NCI-H1417 (cell line): ENCODE measurements at places on chromosomes 6 and 20.

DNA sequence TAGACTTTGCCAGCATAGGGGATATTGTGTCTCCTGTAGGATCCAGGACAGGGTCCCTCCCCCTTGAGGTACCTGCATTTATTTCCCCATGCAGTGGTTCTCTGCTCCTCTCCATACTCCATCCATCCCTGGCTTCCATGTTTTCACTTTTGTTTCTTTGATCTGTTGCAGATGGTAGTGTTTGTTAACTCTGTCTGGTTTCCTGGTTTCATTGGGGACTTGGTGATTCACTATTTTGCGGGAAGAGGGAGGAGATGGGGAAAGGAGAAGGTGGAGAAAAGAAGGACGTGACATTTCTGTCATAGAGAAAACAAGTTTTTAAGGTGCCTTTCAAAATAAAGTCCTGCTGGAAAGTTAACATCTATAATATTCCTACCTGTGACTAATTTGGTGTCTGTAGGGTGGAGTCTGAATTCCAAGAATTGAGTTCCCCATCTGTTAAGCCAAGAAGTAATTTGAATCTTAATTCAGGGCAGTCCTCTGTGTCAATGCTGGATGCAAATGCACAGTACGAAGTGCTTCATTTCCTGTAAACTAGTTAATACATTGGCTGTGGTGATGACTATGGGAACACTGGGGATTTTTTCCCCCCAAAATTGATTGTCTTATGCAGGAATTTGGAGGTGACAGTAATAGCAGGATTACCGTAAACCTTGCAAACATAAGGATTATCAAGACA lies 6.9 kb upstream of the RNF144B start:
- no peak for DNase-seq

DNA sequence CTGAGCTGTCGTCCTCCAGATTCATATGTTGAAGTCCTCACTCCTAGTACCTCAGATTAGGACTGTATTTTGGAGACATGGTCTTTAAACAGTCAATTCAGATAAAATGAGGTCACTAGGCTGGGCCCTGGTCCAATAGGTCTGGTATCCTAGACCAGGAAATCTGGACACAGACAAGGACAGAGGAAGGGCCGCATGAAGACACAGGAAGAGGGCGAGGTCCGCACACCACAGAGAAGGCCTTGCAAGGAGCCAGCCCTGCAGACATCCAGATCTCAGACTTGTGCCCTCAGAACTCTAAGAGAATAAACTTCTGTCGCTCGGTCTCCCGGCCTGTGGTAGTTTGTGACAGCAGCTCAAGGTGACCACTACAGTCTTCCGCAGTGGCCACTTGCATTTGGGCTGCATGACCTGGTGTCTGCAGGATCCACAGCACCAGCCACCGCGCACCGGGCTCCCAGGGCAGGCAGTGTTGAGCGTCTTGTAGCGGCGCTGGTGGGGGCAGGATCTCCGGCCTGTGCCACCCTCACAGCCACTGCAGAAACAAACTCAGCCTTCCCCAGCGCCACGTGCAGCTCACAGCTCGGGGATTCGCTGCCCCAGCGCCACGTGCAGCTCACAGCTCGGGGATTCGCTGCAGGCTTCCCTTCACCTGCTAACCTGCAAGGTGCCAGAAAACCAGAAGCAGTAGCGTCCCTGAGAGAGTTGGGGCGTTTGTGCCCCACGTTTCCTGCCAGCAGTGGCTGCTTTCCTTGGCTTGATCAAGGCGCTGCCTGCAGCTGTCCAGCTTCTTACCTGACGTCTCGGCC lies 6.0 kb upstream of the RBM38 start:
- no peak for DNase-seq

- no peak for DNase-seq
Observed at GRCh38 chr6:123770247-123770949, 33.3 kb upstream of the NKAIN2 start.

DNA sequence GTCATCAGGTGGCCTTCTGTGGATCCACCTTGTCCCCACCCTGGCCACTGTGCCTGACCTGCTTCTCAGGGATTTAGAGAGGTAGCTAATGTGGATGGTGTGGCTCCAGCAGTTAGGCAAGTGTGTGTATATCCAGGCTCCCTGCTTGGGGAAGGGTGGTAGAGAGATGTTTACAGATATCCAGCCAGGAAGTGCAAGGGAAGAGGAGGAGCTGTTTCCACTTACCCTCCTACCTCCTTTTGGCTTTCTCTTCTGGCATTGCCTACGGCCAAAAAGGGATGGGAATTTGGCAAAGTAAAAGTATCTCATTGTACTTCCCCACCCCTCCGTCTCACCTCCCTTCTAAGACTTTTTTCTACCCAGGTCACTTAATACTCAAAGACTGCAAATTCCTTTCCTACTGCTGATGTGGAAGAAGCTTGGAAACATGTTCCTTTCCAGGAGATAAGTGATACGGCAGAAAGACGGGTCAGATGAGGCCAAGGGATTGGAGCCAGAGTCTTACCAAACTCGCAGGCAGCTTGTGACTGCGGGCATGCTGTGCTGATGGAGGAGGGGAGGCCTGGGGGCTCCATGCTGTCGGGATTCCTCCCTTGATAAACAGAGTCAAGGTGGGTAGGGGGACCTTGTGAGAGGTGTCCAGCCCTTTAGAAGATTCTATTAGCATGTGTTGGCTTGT lies 253.4 kb downstream of the PRL start:
- no peak for DNase-seq

GRCh38 chr6:32679492-32679891 lies 13.0 kb upstream of the HLA-DQB1 start:
- DNase-seq = no peak

DNA sequence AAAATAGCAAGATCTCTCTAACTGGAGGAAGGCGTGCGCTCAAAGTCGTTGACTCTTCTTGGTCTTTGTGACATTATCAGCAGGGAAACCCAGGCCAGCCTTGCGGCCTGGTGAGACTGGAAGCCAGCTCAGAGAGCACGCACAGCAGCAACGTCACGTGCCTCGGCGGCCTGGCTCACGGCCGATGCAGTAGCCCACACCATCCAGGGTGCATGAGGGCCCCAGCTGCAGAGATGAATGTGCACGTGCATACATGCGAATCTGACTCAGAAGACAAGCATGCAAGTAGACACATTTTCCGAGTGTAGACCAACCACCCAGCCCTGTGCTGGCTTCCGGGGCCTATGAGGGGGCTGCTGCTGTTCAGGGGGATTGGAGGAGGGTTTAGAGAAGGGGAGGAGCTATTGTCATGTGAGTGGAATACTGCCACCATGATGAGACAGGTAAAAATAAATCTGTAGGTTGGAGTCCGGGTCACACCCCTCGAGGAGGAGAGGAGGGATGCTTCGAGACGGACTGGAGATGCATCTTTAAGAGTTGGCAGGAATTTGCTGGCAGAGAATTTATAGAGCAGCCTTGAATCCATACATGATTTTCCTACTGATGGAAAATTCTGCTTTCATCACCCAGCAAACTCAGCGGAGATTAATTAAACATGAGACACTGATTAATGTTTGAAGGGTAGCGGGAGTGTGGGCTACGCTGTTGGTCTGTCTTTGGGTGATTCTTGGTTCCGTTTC lies 388.2 kb downstream of the CDH4 start:
- no peak for DNase-seq

DNA sequence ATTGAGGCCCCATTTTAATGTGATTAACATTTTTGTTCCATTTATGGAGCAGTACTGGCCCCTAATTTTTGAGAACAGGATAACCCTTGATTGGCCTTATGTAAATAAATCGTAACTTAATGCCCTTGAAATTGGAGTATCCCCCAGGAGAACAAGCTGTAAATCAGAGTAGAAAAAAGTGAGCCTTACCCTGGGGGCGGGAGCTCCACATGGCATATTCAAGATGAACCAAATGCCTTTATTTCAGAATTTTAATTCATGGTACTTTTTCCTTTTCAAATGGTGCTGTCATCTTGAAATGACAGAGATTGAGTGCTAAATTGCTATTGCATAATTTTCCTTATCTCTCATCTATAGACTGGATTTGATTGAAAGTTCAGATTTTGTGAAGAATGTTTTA lies 809.5 kb upstream of the FLRT3 start:
- DNase-seq = peak; percentile 85

DNA sequence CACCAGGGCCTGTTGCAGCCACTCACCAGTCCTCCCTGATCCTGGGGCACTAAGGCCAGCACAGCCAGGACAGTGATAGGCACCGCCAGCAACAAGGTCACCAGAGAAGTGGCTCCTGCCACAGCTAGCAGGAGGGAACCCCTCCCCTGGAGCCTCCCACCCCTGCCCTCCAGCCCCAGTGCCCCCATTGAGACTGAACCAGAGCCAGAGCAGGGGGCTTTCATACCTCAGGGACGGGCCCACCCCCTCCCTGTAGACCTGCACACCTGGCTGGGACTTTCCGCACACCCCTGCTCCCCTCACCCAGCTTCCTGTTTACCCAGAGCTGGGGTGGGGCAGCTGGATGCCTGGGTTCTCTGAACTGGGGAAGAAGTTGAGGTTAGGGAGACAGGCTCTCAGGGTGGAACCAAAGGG lies at the start of gene LTB:
TSS of gene LTB (minus strand) at position 195 of the 414 bp plus-strand sequence. CDS start at position 188, 7 bp downstream.
- DNase-seq = no peak

DNA sequence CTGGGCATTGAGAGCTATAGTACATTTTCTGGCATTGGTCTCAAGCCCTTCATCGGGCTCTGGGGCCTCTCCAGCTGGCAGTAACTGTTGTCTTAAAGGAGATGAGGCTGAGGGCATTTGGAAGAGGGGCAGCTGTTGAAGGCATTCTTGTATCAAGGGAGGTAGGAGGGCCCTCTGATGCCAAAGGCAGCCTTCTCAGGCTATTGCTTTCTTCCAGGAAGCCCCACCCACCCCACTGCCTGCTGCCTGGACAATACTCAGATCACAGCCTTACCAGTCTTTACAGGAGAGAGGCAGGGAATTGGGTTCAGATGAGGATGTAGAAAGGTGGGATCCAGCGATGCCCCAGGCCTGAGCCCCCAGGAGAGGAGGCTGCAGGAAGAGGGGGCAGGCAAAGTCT lies 46.0 kb downstream of the CPXM1 start:
- no peak for DNase-seq

DNA sequence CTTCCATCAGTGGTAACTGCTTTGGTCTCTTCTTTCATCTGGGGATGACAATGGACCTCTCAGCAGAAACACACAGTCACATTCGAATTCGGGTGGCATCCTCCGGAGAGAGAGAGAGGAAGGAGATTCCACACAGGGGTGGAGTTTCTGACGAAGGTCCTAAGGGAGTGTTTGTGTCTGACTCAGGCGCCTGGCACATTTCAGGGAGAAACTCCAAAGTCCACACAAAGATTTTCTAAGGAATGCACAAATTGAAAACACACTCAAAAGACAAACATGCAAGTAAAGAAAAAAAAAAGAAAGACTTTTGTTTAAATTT lies 6.1 kb downstream of the EDN1 start:
- no peak for DNase-seq

- DNase-seq = peak; percentile 86
Observed at GRCh38 chr6:35168461-35168861, 27.3 kb upstream of the TCP11 start.

GRCh38 chr6:44634321-44634720 lies 246.8 kb downstream of the CDC5L start:
- DNase-seq = no peak

DNA sequence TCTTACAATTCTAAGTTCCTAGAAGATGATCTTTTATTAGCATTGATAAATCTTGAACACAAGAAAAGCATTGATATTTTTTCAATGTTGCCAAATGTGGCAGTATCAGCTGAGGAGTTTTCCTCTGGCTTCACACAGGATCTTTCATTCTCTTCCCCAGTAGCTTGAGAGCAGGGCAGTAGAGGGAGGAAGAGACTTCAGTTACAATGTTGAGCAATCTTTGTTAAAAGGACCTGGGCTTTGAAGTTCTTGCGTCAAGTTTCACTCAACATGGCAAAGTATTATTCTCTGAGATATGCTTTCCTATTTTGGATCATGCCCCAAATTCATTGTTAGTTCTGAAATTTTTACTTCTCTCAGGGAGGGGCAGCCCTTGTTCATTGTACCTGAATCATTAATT lies 238.0 kb downstream of the COL12A1 start:
- no peak for DNase-seq

DNA sequence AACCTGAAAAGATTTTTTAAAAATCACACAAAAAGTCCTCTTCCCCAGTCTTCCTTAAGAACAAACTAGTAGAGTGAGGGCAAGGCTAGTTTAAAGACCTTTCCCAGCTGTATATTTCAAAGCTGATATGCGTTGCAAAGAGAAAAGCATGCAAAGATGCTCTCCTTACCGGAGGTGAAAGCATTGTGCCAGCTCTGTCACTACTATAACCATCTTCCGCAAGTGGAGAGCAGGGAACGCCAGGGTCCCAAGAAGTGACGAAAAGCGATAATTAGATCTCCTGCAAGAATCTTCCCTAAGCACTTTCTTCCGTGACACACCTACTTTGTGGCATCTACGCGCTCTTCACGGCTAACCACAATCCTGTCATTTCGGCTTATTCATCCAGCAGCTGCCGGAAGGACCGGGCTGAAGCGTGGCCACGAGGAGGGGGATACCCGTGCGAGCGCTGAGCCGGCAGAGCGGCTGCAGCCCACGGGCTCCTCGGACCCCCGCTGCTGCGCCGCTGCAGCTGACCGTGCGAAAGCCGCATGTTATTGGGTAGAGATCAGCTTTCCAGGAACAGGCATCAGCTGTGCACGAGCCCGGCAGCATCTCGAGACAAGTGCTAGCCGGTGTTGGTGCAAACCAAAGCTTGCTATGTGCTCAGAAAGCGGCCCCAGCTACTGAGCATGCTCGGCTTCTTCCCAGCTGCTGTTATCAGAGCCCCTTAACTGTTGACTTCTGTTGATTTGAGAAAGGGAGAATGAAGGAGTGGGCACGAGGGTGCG lies 57.2 kb upstream of the ARHGAP18 start:
- peak; percentile 75 for DNase-seq

- DNase-seq = no peak
Observed at GRCh38 chr6:41455410-41455809, 90.8 kb upstream of the FOXP4 start.

DNA sequence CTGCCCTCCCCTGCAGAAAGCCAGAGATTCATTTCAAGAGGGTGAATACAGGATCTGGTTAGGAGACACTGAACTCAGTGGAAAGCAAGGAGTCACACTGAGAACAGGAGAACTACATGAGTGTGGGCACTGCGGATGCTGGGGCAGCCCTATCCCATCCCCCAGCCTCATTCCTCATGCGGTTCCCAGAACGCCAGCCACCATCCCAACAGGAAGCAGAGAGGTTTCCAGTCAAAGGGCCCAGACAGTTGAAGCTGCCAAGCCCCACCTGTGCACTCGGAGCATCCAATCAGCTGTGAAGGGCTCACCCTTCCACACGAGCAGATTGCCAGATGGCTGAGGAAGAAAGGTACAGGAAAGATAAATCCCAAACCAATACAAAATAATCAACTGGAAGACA lies 50.7 kb upstream of the PRND start:
- DNase-seq = no peak

DNA sequence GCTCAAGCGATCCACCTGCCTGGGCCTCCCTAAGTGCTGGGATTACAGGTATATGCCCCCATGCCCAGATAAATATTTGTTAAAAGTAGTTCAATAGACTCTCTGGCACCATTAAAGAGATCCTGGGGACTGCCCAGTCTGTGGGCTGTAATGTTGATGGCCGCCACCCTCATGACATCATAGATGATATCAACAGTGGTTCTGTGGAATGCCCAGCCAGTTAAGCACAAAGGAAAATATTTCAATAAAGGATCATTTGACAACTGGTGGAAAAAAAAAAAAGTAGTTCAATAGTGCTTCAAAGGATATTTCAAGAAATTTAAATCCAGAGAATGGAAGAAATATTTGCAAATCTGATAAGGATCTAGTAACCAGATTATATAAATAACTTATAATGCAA lies 1.5 kb upstream of the CRIP3 start:
- no peak for DNase-seq
